GM13977 (cell line): ENCODE measurements at places on chromosomes 2 and 18.

DNA sequence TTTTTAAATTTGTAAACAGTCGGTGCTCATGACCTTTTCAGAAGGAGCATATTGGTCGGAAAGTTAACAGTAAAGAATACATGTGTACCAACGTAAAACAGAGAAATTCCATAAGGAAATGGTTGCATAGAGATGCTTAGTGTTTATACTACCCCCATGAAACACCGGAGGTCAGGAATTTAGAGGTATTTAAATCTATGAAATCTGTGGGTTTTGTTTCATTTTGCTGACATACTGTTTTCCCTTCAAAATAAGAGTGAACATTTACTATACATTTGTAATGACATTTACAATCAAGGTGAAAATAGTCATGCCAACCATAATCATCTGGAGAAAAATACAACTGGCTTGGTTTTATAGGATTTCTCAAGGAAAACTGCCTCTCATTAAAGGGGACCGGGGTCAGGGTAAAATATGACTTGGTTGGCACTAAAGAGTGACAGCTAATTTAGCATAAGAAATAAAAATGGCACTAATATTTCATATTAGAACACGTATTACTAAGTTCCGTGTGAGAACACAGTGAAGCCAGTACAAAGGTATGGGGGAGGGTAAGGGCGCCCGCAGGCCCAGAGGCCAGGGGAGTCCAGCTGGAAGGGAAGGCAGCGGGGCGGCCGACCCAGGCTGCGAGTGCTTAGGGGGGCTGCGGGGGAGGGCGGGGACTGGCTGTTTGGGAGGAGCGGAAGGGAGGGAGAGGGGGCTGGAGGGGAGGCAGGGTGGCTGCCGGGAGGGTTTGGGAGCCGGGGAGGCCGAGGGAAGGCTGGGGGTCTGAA lies 1.1 kb upstream of the RNU4ATAC start:
- peak; percentile 43 for DNase-seq

GRCh38 chr2:112584134-112584890 lies at the start of gene CHCHD5:
Gene CHCHD5 (plus strand): TSS chr2:112584609. CDS start chr2:112584648, 39 bp downstream.
- DNase-seq = peak; percentile 86

GRCh38 chr2:45889053-45889452 lies 237.6 kb downstream of the PRKCE start:
- peak; percentile 68 for DNase-seq

GRCh38 chr2:108869542-108869941 lies 83.0 kb downstream of the CCDC138 start:
- DNase-seq = no peak

DNA sequence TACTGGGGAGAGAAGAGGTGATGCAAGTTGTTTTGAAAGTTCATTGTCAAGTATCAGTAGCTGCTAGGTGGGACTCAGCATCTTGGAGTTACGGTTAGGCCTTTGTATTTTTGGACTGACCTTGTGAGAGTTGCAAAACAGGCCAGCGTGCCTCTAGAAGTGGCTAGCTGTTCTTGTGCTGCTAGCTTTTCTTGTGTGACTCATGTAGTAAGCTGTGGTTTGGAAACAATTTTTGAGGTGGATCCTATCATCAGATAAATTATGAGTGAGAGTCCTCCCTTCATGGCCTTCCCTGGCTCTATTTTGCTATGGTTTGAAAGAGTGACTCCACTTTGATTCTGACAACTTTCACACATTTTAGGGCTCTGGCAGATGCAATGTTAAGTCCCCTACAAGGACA lies 409.2 kb upstream of the HS6ST1 start:
- DNase-seq = no peak

DNA sequence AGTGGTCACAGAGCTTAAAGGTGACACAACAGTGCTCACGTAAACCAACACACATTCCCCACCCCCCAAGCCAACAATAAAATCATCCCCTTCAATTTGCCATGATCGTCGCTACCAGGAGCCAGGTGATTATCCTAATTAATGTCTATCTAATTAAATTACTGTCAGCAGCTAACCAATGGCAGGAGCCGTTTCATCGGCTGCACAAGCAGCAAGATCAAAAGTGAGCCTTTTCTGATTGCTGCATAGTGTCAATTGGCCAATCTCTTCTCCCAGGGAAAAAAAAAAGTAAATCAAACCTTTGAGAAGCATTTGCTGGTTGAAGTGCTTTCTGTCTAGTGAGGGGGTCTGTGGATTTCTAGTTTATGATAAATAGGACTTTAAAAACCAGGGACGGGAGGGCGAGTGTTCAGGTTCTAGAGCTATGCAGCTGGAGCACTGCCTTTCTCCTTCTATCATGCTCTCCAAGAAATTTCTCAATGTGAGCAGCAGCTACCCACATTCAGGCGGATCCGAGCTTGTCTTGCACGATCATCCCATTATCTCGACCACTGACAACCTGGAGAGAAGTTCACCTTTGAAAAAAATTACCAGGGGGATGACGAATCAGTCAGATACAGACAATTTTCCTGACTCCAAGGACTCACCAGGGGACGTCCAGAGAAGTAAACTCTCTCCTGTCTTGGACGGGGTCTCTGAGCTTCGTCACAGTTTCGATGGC lies at the start of gene TBR1:
Gene TBR1, plus strand, starts transcription at position 311 of the 721 bp plus-strand sequence. Its CDS starts 114 bp downstream, at position 425.
- peak; percentile 56 for DNase-seq

DNA sequence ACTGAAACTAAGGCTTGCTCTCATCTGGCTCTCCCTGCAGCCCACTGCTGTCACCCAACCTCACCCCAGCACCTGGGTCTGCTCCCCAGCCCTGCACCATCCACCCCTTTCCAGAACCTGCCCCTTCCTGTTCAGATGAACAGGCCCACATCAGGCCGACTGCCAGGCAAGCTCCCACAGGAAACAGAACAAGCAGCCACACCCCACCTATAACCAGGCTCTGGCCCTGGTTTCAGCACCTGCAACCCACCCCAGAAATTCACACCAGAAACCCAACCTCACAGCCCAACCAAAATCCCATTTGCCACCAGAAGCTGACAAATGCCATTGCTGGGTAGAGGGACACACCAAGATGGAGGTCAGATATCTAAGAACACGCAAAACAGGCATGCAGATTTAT lies 159.2 kb upstream of the ID2 start:
- no peak for DNase-seq

DNA sequence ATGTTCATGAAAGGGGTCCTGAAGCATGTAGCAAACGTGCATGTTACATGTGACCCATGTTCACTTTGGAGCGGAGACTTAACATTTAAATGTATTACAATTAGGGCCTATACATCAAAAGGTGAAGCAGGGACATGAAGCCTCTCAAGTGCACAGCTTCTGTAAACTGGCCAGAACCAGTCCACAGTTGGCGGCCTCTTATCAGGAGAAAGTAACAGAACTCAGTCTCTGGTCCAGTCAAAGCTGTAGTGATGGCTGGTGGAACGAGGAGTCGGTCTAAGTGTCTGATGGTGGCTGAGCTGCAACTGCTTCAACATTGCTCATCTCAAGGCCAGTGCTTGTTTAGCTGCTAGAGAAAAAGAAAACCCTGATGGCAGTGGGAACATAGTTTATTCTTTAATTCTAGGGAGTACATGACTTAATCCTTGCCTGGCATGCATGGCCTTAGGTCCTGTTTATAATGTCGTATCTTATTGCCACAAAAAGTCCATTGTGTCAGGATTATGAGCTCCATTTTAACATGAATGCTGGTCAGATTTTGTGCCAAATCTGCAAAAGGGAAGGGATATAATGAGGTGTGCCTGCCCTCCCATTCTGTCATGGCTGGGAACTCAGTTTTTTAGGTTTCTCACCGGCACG lies 22.2 kb upstream of the YES1 start:
- DNase-seq = no peak

- DNase-seq = no peak
Observed at GRCh38 chr2:237615631-237616249, 11.6 kb upstream of the LRRFIP1 start.

DNA sequence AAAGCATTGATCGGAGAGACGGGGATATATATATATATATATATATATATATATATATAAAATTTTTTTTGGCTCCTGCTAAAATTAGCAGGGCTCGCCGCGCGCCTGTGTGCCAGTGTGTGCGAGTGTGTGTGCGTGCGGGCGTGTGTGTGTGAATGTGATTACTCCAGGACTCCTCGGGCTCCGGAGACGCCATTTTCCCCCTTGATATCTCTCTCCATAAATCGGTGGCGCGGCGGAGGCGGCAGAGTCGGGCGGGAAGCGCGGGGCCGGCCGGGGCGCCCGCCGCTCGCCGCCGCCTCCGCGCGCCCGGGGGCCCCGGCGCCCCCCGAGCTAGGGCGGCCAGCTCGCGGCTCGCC lies 795 bp upstream of the SETBP1 start:
- DNase-seq = no peak

DNA sequence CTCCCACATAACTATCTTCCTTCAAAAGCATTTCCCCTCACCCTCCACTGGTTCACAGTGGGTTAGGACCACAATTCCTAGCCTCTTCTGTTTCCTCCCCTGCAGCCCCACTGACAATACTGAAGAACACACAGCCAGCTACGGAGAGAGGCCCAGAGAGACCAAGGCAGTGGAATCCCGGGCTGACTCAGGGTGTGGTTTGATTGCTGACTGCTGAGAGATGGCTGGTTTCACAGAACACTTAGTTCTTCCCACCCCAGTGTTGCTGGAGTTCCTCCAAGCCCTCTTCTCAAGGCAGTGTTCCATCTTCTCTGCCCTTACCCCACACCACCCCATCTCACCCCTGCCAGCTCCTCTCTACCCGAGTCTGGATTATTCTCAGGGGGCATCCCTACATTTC lies 43.3 kb upstream of the ZFP36L2 start:
- DNase-seq = peak; percentile 31

DNA sequence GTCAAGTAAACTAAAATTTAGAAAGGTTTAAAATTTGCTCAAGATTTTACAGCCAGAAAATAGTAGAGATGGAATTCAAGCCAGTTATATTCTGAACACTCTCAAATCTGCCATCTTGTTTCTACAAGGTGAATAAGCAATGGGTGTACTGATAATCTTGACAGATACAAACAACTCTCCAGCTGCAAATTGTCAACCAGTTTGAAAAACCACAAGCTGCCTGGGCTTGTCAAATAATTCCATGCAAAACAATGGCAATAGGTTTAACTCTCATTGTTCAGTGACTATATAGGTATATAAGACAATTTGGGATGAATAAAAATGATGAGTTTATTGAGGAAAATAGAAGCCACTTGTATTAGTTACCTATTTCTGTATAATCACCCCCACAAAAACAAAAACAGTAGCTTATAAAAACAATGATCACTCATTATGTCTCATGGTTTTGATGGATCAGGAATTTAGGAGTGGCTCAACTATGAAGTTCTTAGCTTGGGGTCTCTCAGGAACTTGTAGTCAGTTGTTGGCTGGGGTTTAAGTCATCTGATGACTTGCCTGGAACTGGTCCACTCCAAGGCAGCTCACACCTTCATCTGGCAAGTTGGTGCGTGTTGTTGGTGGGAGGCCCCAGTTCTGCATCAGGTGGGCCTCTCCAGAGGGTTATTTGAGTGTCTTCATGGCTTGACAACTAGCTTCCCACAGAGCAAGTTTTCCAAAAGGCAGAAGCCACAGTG lies 12.6 kb upstream of the EVA1A start:
- no peak for DNase-seq

GRCh38 chr2:25032094-25032493 lies 9.8 kb upstream of the EFR3B start:
- DNase-seq = no peak

GRCh38 chr2:71494523-71495155 lies 41.3 kb downstream of the DYSF start:
- DNase-seq = no peak

- DNase-seq = no peak
Observed at GRCh38 chr2:152569186-152569585, 148.1 kb downstream of the PRPF40A start.

DNA sequence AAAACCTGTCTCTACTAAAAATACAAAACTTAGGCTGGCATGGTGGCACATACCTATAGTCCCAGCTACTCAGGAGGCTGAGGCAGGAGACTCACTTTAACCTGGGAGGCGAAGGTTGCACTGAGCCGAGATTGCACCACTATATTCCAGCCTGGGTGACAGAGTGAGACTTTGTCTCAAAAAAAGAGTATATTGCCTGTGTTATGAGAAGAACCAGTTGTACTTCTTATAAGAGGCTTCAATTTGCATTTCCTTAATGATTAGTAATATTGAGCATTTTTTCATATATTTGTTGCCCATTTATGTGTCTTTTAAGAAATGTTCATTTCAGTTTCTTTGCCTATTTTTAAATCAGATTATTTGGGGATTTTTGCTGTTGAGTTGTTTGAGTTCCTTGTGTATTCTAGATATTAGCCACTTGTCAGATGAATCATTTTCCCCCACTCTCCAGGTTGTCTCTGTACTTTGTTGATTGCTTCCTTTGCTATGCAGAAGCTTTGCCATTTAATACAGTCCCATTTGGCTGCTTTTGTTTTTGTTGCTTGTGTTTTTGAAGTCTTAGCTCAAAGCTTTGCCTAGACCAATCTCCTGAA lies 75.8 kb upstream of the LRPPRC start:
- no peak for DNase-seq

- DNase-seq = no peak
Observed at GRCh38 chr2:40169430-40169829, 282.5 kb downstream of the SLC8A1 start.

- DNase-seq = no peak
Observed at GRCh38 chr18:54389143-54389505, 31.4 kb downstream of the C18orf54 start.

DNA sequence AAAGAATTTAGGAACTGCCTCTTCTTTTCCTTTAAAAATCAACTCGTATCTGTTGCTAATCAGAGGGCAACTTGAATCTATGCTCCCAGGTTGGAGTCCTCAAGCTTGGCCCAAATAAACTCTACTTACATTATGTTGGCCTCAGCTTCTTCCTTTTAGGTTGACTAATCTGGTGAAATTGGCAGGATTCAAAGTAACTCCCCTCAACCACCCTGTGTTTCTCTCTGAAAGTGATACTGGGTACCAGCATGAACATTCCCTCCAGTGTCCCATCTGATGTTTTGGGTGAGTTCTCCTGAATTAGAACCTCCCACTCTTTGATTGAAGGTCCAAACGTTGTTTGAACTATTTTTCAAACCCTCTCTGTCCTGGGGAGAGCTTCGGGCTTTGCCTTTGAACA lies 41.3 kb upstream of the MSH6 start:
- DNase-seq = no peak

DNA sequence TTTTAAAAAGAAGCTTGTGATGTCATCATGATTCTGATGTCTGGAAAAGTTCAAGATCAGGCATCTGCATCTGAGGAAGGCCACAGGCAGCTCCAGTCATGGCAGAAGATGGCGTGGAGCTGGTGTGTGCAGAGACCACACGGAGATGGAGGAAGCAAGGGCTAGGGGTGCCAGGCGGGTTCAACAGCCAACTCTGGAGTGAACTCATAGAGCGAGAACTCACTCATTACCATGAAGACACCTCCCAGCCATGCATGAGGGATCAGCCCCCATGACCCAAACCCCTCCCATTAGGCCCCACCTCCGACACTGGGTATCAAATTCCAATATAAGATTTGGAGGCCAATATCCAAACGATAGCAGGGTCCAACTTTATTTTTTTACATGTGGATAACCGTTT lies 61.6 kb downstream of the KCNG2 start:
- no peak for DNase-seq
